ENCODE measurements at places on chromosomes 5 and 9.

DNA sequence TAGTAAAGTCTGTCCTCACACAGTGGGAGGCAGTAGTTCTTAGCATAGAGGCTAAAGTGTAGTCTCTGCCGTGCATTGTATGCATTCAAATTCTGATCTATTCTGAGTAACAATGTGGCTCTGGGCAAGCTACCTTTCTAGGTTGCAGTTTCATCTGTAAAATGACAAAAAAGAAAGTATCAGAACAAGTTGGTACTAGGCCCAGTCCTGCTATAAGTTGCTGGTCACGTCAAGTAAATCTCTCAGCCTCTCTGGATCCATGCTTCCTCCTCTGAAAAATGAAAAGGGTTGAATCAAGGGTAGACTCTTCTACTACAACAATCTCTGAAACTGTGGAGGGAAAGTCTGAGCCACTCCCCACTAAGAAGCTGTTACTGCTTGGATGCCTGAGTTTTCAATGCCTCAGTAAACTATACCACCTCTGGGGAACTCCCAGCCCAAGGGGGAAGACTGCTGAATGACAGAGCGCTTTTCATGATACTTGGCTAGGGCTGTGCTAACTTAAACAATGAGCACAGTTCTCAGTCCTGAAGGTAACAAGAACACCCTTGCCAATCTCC lies 34.5 kb upstream of the SPARC start:
- DNase-seq, result no peak

GRCh38 chr5:73921741-73922140 lies 295.7 kb downstream of the ARHGEF28 start:
- no peak for DNase-seq

DNA sequence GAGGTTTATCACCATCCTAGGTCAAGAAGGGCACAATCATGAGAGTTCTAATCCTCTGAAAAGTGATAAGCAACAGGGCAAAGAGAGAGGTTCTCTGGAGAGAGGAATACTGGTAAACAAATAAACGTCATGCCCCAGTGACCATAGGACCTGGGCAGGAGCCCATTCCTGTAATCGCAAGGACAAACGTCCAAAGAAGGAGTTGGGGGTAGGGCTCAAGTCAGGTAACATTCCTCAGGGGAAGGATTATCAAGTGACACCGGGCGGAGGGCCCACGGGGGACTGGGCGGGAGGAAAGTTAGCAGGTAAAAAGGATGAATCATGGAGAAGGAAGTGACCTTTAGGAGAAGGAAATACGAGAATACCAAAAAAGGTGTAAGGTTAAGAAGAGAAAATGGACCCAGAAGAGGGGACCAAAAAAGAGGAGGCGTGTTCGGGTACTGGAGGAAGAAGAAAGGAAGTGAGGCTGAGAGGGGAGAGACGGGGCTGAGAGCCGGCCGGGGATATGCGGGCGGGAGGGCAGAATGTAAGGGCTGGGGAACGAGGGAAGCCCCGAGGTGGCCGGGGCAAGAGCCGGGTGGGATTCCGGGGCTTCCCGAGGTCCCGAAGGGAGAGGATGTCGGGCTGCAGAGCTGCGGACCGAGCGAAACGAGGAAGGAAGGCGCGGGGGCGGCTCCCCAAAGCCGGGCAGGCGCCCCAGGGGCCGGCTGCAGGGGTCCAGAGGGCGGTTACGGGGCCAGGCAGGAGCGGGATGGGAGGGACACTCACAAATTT lies 583 bp downstream of the DIAPH1 start:
- DNase-seq, result peak; percentile 68

- DNase-seq, result no peak
These were observed 18.5 kb downstream of the GBGT1 start for GRCh38 chr9:133144904-133145851.

GRCh38 chr9:135075234-135076142 lies 12.0 kb upstream of the OLFM1 start:
- DNase-seq, result no peak

DNA sequence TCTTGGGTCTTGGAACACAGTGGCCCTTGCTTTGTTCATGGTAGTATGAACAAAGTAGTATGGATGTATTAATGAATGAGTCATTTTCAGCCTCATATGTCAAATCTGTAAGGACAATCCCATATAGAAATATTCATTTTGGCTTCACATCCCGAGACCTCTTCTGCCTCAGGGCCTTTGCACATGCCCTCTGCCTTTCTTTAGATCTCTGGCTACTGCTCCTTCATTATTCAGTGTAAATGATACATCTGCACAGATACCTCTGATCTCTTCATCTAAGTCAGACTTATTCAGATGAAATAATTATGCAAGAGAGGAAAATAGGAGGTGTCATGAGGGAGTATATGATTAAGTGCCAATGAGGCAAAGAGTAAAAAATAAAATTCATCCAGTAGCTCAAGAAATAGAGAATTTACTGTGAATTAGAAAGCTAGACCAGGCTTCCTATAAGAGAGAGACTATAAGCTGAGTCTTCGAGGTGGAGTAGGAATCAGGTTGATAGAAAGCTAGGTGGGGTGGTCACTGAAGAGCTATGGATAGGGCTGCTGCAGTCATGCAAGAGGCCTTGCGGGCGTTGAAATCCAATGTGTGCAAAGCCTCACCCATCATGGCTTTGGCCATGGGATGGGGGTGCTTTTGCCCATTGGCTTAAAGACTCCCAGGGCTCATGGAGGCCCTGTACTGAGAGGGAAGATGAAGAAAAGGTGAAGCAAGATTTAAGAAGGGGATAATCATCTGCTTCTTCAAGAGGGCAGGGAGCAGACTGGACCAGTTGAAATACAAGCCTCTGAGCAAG lies 3.7 kb upstream of the TTLL11 start:
- DNase-seq, result no peak

DNA sequence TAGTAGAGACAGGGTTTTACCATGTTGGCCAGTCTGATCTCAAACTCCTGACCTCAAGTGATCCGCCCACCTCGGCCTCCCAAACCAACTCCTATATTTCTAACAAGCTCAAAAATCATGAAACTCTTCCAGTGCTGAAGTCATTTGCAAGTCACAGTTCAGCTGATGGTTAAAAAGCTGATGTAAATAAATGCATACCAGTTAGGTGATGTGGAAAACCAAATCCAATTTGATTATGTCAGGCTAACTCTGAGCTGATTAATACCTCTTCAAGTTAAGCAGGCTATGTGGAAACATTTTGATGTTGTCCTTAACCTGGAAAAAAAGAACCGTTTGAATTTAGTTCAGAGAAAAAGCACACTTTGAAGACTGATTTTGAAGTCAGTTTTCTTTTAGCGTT lies 51.0 kb downstream of the TMEM252 start:
- no peak for DNase-seq

DNA sequence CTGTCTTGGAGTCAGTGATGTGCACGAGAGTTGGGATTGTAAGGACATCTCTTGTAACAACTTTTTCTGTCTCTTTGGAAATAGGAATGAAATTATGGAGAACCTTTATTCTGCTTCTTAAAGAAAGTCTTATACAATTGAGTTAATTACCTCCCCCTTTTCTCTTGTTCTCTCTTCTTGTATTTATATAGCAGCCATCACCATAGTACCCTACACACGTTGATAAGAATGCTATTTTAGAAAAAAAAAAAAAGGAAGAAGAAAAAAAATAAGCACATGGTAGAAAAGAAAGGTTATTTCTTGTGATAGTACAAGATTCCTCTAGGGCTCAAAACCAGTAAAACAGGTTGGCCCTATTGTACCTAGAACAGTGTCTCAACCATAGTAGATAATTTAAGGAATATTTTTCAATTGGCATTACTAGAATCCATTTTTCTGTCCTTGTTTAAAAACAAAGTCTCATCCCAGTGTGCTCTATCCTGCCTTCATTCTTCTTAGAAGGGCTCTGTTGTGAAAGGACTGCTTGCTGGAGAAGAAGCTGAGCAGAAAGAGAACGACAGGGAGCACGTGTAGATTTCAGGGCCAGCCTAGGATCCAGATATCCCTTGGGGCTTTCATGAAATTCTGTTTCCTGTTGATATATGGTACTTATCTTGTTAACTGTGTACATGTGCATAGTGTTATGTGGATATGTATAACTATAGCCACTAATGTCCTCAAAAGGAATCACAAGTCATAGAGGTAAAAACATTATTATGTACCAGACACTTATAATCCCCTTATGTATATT lies 392.3 kb upstream of the MEF2C start:
- DNase-seq, result no peak

DNA sequence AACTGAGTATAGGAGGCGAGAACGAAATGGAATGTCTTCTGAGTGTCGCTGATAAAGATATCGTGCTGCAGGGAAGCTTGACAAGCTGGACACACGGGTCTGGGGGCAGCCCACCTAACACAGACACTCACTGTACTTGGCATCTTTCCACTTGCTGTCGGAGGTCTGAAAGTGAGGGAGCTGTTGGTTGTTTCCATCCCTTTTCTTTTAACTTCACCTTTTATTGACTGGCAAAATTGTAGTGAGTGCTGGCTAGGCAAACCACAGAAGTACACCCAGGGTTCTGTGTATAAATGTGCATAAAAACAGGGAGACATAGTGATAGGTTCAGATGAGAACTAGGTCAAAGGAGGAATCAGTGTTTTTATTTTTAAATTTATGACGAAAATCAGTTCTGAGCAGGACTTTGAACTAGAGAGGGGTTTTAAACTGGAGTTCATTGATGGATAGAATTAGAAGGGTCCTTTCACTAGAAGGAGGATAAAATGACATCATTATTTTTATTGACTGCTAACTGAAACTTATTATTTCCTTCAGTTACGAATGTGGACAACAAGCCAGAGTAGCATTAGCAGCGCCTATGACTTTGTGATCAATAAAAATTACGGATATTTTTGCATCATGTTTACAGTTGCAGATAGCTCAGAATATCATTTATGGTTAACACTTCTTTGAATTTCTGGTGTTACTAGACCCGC lies 817 bp downstream of the GAPVD1 start:
- no peak for DNase-seq

GRCh38 chr5:144598451-144599068 lies 427.9 kb downstream of the KCTD16 start:
- DNase-seq, result no peak

- no peak for DNase-seq
These were observed 26.0 kb downstream of the NUTM2F start for GRCh38 chr9:94302426-94302825.

DNA sequence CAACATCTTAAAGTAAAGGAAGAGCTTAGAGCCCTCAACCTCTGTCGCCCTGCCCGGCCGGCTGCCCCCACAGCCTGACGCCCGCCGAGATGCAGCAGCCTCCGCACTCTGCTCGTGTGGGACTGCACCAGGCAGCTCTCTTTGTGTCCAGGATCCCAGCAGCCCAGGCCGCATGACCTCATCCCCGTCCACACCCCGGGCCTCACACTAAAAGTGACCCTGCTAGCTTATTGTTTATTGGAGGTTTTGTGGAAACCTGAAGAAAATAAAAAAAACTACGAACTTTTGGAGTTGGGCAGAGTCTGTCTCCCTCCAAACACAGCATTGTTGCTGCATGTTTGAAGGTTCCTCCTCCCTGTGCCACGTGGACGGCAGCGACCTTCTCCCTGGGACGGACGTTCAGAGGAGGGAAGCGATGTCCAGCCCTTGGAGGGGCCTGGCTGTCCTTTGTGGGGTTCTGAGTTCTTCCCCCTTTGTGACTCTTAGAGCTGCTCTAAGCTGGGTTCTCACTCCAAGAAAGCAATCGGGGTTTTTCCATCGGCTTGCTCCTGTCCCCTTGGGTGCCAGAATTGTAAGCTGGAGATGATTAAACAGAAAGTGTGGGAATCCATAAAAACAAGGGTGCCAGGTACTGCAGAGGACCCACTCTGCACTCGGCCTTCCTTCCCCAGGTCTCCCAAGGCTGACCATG lies 103.5 kb upstream of the COL5A1 start:
- no peak for DNase-seq

- no peak for DNase-seq
These were observed 10.3 kb upstream of the C9orf40 start for GRCh38 chr9:74963056-74963455.

DNA sequence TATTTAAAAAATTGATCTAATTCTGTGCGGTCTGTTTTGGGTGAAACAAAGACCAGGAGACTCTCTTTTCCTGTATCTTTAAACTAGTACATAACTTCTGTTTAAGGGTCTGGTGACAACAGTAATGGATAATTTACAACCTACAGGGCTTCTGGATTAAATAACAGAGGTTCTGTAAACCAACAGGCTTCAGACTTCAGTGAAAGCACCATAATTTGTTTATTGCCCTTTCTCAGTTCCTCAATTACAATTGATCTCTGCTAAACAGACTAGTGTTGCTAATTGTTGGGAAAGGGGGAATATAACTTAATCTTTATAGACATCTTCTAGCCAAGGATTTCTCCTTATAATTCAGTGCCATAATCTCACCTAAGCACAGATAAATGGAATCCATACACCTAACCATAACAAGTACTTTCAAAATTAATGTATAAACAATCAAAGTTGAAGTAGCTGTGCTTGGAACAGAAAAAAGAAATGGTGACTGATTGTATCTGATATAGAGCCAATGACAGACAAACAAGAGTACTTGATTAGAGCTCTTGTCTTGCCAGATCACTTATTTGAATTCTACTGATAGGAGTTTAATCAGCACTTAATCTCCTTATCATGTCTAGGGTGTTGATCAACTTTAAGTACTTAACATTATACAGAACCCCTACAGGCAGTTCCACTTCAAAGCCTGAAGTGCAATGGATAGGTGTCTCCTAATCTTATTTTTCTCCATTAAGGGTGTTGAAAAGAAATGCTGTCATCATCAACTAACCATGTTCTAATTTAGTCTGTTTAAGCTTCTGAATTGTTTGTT lies 536.0 kb downstream of the NR2F1-AS1 start:
- DNase-seq, result no peak

- DNase-seq, result no peak
These were observed 84.3 kb downstream of the EQTN start for GRCh38 chr9:27212621-27213020.

DNA sequence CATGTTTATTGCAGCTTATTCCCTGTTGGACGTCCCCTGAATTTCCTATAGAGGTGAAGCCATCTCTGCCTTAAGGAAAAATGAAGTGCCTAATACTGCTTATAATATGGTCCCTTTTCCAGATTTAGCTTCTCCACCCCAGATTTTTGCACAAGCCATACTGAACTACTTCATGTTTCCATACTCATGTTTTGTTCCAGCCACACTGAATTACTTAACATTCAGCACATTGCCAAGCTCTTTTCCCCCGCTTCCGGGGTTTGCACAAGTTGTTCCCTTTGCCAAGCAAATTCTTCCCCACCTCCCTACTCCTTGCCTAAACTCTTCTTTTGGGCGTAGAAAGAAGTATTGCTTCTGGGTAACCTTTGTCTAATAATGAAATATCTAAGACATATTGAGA lies 1.7 kb upstream of the CNTRL start:
- no peak for DNase-seq

DNA sequence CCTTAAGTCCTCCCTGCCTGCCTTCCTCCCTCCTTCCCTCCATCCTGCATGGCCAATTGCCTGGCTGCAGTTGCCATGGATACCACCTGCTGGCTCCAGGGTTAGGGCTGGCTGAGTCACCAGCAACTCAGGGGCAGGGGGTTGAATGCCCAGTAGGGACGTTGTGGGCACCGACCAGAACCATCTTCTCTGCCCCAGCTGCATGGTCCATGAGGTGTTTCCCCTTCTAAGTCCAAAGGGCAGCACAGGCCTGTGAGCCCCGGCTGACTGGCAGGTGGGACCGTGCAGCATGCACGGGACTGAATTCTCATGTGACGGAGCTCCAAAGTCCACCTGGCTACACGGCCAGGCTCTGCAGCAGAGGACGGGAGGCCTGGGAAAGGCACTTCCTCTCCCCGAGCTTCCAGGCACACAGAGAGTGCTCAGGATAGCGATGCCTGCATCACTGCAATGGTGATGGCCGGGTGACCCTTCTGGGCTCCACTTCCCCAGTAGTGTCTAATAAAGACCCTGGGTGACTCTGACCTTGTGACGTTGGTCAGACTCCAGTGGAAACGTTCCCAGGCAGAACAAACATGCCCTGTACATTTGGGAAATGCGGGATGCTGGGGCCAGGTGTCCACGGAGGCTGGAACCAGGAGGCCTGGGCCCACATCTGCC lies 5.7 kb downstream of the ASS1 start:
- DNase-seq, result no peak

All from activated naive CD4-positive, alpha-beta T cell treated with anti-CD3 and anti-CD28 coated beads, Interleukin-2, amount 50 U/mL, for 16 hours (primary cell).